ENCODE measurements at places on chromosomes 7 and 10.

DNA sequence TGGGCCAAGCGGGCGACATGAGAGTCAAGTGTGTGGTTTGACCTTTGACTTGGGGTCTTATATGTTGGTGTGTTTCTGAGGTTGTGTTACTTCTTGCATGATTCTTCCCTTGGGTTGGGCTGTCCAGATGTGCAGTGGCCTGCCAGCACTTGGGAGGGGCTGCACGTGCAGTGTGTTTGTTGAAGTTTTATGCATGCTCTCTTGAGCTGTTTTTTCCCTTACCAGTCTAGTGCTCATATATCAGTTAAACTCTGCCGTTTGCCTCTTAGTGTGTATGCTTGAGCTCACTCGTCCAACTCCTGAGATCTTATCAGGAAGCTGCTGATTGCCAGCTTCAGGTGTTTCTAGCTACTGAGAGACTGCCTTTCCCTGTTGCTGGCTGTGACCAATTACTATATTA lies 23.1 kb downstream of the SP4 start:
- no peak for DNase-seq

GRCh38 chr7:34296663-34297062 lies 361.4 kb upstream of the NPSR1 start:
- DNase-seq = no peak

- no peak for DNase-seq
Observed at GRCh38 chr7:46139079-46139478, 218.0 kb upstream of the IGFBP3 start.

GRCh38 chr10:119535837-119536507 lies 6.5 kb downstream of the RGS10 start:
- no peak for DNase-seq

DNA sequence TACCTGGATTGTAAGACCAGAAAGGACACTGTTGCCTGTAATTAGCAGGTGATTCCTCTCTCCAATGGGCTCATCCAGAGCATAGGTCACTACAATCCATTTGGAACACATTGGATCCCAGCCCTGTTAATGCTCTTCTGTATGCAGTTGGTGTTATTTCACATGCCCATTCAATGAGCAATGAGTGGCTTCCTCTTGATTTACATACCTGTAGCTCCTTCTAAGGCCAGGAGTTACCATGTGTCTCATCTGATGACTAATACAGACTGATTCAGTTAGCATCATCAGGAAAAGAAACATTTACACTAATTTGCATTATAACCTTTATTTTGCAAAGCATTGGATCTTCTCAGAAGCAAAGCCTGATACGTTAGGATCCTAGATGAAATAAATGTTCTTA lies 83.1 kb upstream of the NPVF start:
- DNase-seq = no peak

DNA sequence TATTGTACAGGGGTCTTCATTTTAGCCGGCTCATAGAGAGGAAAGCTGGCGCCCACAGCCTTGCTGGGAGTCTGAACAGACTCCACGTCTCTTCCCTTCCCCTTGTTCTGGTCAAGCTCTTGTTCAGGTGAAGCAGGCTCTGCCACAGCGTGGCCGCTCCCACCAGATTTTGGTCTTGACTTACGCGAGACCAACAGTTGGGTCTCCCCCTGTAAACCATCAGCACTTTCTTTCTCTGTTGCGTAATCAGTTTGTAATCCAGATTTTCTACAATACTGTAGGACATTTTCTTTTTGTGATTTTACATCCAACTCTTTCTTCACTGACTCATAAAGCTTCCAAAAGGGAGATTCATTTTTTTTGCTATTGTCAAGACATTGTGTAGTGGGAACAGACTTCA lies 10.9 kb downstream of the MKI67 start:
- DNase-seq = no peak

GRCh38 chr10:51620131-51620530 lies 79.3 kb downstream of the CSTF2T start:
- DNase-seq = no peak

GRCh38 chr10:130046591-130046990 lies 64.0 kb downstream of the C10orf143 start:
- no peak for DNase-seq

Data from activated naive CD4-positive, alpha-beta T cell treated with anti-CD3 and anti-CD28 coated beads, Interleukin-2, amount 50 U/mL, for 16 hours (primary cell).